Suprapubic skin (tissue), 4 donors: ENCODE measurements at places on chromosomes 5 and 9. TPM values are rescaled to one million over a fixed set of nuclear protein-coding genes. Genes with fewer than 3 reads are reported as not detected.
A peak's percentile ranks its signal among the peaks of the same experiment; 100 is the strongest.

DNA sequence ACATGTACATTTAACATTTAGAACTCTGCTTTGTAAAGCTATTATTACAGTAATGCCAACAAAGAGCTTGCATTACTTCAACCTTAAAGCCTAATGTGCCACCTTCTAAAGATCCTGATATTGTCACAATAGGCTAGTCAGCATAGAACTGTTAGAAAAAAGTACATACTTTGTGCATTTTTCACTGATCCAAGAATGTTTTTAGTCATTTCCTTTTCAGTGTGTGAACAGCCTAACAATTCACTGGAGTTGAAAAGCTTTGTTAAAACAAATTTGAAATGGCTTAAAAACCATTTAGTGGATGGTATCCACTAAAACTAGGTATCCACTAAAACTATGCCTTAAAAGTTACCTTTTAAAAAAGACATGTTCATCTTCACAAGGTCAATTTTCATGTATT, 4.5 kb downstream of the RPS6 start:
- DNase-seq, result no peak

DNA sequence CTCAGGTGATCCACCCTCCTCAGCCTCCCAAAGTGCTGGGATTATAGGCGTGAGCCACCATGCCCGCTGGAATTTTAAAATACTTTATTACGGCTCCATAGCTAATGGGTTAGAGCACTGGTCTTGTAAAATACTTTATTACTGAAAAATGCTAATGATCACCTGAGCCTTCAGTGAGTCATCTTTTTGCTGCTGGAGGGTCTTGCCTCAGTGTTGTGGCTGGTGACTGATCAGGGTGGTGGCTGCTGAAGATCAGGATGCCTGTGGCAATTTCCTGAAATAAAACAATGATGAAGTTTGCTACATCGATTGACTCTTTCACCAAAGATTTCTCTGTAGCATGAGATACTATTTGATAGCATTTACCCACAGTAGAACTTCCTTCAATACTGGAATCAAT, 26.0 kb upstream of the GNE start:
- no peak for DNase-seq

DNA sequence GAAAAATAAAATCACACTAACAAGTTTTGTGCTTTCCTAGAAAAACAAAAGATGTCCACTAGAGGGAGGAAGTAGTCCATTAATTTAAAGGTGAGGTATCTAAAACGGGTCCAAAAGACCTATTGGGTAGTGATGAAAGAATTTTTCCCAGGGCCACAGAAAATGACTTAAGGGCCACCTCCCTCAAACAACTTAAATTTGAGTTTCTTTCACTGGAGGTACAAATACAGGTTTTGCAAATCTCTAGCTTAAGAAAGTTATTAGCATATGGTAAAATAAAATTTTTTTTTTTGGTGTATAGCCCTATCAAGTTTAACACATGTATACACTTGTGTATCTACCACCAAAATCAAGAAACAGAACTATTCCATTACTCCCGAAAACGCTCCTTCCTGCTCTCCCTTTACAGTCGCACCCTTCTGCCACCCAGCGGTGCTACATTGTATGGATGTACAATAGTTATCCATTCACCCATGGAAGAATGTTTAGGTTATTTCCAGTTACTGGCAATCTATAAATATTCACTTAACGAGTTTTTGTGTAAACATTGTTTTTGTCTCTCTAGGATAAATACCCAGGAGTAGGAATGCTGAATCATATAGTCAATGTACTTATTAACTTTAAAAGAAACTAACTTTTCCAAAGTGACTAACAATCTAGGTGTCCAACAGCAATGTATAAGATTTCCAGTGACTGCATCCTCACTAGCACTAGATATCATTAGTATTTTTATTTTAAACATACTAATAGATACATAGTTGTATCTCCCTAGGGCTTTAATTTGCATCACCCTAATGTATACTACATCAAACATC, 21.9 kb downstream of the DEPDC1B start:
- no peak for DNase-seq

DNA sequence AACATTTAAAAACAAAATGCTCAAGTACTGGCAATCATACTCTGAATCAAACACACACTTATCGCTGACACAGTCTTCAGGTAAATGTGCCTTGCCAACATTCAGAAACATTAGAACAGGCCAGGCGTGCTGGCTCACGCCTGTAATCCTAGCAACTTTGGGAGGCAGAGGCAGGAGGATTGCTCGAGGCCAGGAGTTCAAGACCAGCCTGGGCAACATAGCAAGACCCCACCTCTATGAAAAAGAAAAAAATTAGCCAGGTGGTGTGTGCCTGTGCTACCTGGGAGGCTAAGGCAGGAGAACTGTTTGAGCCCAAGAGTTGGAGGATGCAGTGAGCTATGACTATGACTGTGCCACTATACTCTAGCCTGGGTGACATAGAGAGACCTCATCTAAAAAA, 20.6 kb downstream of the DROSHA start:
- DNase-seq, result no peak

DNA sequence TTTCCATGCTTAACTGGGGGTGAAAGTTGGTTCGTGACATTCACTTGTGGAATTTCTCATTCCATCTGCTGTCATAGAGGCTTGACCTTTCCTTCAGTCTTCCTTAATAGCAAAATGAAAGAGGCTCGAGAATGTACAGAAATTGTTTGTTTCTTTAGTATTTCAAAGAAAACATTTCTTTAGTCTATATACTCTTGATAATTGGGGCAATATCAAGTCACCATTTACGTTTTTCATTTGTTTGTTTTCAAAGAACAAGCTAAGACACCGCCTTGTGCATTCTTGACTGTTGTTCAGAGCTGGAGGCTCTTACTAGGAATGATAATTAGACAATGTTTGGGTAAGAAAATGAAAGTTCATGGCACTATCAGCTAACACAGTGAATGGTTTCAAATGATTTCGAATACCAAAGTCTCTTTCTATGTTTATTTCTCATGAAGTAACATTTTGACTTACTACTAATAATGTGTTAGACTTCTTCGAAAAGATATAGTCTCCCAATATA, 835.4 kb downstream of the SEMA5A start:
- no peak for DNase-seq

GRCh38 chr5:109788596-109788995, 98.9 kb downstream of the MAN2A1 start:
- no peak for DNase-seq

DNA sequence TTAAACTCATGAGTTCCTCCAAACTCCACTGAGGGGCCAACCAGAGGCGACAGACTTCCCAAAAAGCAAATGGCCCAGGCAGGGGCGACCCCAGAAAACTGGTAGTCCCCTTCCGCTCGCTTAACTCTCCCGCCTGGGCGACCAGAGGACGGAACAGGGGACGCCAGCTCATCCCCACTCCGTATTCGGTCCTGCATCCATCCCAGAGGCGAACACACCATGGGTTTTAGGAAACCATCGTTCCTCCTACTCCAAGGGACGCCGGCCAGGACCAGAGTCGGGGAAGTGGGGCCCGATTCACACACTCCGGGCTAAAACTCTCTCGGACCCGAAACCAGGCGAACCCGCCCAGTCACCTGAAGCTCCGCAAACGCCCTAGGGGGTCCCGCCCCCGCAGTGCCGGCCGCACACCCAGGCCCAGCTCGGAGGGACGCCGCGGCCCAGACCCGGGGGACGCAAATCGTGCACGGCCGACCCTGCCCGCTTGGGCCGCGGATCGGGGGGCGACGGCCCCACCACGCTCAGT, 478 bp downstream of the TEX10 start:
- DNase-seq, result peak; percentile 76

- DNase-seq, result no peak
These were observed 705.7 kb downstream of the CETN3 start for GRCh38 chr5:89703817-89704216.

- DNase-seq, result no peak
These were observed 15.6 kb downstream of the SLC27A6 start for GRCh38 chr5:128980917-128981316.

The TRPM3 gene
- total RNA-seq, result 0.30 TPM

The NNT gene
- 30.4 TPM for total RNA-seq

The MAST4 gene
- total RNA-seq, result 79.2 TPM

The EQTN gene
- 0.97 TPM for total RNA-seq

The ELL2 gene
- total RNA-seq, result 58.2 TPM
